ENCODE measurements at places on chromosomes 11 and 22. TPM values are rescaled to one million over a fixed set of nuclear protein-coding genes. Genes with fewer than 3 reads are reported as not detected.

Gene MAJIN
- not detected for total RNA-seq

Gene HBG2
- not detected for total RNA-seq

Gene BTG4
- not detected for total RNA-seq

Gene DNAJB13
- total RNA-seq, result not detected

Gene SLC1A2
- 0.29 TPM for total RNA-seq

Gene MS4A3
- not detected for total RNA-seq

Data from myometrial cell (primary cell).